Germinal center (tissue), 1 donor: ENCODE measurements at places on chromosomes 16 and 17.

DNA sequence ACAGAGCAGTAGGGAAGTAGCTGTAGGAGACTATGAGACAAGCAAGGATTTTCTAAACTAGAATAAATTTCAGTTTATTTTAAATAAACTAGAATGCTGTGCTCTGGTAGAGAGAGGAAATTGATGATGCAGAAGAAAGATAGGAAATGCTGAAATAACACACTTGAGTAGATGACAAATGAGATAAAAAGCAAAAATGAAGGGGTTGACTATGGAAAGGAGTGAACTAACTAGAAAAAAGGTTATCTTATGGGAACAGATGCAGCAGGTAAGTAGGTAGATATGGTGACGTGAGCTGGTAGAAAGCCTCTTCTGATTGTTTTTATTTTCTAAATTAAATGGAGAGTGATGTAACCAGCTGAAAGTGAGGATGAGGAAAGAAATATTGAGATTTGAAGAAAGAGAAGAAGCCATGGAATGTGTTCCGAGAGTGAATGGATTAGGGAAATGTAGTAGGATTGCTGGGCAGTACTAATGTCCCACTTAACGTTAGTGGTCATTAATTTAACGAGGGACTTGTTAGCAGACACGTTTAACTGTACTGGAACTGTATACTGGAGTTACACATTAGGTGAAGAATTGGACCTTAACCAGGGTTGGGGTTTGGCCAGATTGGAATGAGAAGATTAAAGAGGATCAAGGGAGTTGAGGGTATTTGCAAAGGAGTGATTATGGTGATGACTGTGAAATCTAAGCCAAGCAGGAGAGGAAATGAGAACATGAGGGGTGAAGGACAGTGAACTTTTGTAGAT lies 196.5 kb downstream of the TANC2 start:
- DNase-seq: no peak

DNA sequence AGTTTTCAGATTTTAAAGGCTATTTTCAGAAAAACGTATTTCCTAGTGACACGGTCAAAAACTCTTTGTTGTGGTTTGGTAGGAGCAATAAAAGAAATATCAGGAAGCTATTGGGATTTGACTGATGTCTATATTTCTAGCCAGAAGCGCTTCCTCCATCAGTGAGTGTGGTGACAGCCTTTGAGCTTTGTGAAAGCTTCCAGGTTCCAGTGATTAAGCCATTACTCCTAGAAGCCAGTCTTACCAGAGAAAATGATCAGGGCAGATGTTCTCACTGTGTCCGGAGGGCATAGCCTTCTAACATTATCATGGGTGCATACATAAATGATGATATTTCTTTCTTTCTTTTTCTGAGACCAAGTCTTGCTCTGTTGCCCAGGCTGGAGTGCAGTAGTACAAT lies 39.6 kb downstream of the MAP2K6 start:
- DNase-seq: no peak

DNA sequence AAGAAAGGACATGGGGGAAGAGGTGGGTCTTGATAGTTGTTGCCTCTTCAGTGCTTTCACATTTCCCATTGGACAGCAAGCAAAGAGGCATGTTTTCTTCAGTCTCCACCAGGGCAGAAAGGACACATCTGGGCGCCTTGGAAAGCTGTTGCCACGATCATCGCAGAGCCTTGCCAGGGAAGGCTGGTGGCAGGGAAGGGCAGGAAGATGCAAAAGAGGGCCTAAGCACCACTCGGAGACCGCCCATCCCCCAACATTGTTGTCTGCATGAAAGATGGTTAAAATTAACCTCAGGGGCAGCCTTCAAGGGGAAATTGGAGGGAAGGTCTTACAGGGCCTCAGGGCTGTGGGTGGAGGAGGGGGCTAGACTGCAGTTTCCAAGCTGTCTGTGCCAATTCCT lies 114.2 kb downstream of the SOX9 start:
- no peak for DNase-seq

DNA sequence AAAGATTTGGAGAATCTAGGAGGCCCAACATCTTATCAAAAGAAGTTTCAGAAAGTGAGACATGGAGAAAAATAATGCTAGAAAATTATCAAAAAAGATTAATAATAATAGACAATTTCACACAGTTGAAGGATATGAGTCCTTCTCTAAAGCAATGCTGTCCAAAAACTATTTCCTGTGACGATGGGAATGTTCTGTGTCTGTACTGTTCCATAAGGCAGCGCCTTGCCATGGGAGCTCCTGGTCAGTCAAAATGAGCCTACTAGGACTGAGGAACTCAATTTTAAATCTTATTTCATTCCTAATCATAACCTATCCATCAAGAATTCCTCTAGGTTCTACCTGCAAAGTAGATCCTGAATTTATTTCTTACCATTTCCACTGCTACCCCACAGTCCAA lies 49.0 kb downstream of the CACNG1 start:
- no peak for DNase-seq

DNA sequence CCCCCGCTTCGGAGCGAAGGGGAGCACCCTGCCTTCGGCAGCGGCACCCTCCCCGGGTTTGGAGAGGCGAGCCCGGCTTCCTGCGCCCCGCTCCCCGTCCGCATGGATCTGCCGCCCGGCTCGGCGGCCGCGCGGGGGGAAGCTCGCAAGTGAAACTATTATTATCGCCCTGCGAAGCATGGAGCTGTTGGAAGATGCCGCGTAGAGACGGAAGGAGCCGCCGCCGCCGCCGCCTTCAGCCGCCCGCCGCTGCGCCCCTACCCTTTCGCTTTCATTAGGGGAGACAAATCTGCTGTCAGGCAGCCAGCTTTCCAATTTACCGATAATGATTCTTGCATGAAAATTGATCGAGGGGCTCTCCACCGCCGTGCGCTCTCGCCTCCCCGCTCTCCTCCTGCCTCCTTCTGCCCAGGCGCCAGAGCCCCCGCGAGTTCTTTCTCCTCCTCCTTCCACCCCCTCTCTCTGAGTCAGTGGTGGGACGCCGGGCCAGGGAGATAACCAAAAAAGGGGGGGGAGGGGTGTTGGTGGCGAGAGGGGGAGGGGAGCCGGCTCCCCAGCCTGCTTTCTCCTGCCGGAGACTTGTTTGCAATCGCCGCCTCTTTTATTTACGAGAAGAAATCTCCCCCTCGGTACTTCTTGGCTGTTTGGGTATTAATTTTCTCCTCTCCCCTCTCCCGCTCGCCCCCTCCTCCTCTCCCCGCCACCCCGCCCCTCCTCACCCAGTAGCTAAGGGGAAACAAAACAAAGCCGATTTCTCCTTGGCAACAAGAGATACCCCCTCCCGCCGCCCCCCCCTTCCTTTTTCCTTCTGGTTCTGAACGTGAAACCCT lies 58.0 kb upstream of the GSE1 start:
- DNase-seq: peak; percentile 58

DNA sequence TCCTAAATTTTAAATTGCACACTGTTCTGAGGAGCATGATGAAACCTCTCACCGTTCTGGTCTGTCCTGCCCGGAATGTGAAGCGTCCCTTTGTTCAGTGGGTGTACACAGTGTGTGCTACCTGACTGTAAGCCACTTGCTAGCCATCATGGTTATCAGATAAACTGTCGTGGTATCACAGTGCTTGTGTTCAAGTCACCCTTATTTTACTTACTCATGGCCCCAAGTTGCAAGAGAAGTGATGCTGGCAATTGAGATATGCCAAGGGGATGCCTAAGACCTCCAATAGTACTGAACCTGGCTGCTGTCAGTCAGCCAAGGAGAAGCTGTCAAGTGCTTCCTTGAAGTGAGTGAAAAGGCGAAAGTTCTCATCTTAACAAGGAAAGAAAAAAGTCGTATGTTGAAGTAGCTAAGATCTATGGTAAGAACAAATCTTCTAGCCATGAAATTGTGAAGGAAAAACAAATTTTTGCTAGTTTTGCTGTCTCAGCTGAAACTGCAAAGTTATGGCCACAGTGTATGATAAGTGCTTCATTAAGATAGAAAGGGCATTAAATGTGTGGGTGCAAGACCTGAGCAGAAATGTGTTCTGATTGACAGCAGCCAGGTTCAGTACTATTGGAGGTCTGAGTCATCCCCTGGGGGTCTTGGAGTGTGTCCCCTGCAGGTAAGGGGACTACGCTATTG lies 5.8 kb downstream of the PIK3R6 start:
- DNase-seq: no peak
